Nephron progenitor cell (in vitro differentiated cells): ENCODE measurements at places on chromosomes 16 and 17.

DNA sequence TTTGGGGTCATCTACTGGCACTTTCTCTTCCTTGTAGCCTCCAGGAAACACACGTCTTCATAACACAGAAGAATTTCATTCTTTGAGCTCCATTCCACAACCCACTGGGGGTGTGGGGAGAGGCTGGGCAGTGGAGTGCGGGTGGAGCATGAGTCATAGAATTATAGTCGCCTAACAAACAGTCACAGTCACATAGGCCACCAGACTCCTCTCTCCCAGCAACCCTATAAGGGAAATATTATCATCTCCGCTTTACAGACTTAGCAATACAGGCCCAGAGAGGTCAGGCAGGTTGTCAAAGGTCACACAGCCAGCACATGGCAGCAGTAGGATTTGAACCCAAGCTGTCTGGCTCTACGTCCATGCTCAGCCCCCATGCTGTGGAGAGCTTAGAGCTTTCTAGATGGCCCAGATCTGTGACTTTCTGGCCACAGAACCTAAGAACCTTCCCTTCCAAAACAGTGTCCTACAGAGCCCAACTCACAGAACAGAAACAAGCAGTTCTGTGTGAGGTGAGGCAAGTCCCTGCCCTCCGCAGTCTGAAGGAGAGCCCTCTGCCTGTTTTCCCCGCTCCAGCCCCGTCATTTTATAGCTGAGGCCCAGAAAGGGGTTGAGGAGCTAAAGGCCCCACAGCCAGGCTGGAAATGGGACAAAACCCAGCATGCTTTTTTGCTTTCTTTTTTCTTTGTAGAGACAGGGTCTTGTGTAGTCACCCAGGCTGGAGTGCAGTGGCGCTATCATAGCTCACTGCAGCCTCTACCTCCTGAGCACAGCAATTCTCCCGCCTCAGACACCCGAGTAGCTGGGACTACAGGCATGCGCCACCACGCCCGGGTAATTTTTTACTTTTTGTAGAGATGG is 10.7 kb upstream of the LITAF start:
- DNase-seq = no peak
- peaks cover 8% of the 10 kb centered on the region for H3K27me3 ChIP-seq
- H3K4me1 ChIP-seq = peaks cover 49% of the 10 kb centered on the region
- H3K36me3 ChIP-seq = no peaks in the 10 kb centered on the region

GRCh38 chr17:66412857-66413558 is 110.6 kb downstream of the PRKCA start:
- DNase-seq = no peak
- peaks cover 3% of the 10 kb centered on the region for H3K27me3 ChIP-seq
- no peak overlapping the region for H3K27ac ChIP-seq
- peaks cover 31% of the 10 kb centered on the region for H3K4me1 ChIP-seq
- H3K4me3 ChIP-seq = no peak overlapping the region
- H3K36me3 ChIP-seq = no peaks in the 10 kb centered on the region

- peak; percentile 80 for DNase-seq
- H3K27me3 ChIP-seq = peaks cover 3% of the 10 kb centered on the region
- H3K4me3 ChIP-seq = peak overlapping the region; percentile 24
- no peaks in the 10 kb centered on the region for H3K36me3 ChIP-seq
- H3K27ac ChIP-seq = peak overlapping the region; percentile 84
- peaks cover 80% of the 10 kb centered on the region for H3K4me1 ChIP-seq
These were observed 159.4 kb downstream of the ZNF423 start for GRCh38 chr16:49696414-49697101.

DNA sequence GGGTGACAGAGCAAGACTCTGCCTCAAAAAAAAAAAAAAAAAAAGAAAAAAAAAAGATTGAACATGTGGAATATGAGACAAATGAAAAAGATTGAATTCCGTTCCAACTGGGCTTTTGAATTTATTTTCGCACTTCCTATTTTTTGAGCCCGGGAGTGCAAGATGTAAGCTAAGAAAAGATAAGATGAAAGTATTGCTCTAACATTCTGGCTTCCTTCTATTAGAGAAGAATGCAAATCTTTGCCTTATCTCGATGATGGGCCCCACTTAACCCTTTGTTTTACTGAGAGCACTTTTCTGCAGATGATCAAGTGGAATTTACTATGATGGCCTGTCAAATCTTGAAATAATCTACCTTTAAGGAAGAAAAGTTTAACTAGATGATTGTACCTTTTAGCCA is 96.3 kb downstream of the WWOX start:
- H3K36me3 ChIP-seq = peaks cover 16% of the 10 kb centered on the region
- no peak overlapping the region for H3K4me3 ChIP-seq
- H3K27me3 ChIP-seq = peaks cover 2% of the 10 kb centered on the region

- H3K36me3 ChIP-seq = no peaks in the 10 kb centered on the region
- H3K4me3 ChIP-seq = no peak overlapping the region
- peaks cover 4% of the 10 kb centered on the region for H3K27me3 ChIP-seq
- H3K4me1 ChIP-seq = peaks cover 51% of the 10 kb centered on the region
These were observed 8.8 kb downstream of the CDK5R1 start for GRCh38 chr17:32495359-32496231.
